ENCODE measurements at places on chromosomes 5 and 9.

DNA sequence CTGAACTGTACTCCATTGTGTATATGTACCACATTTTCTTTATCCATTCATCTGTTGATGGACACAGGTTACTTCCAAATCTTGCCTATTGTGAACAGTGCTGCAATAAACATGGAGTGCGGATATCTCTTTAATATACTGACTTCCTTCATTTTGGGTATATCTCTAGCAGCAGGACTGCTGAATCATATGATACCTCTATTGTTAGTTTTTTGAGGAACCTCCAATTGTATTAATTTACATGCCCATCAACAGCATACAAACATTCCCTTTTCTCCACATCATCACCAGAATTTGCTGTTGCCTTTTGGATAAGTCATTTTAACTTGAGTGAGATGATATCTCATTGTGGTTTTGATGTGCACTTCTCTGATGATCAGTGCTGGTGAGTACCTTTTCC is 81.8 kb upstream of the FAM120A start:
- DNase-seq, result no peak

DNA sequence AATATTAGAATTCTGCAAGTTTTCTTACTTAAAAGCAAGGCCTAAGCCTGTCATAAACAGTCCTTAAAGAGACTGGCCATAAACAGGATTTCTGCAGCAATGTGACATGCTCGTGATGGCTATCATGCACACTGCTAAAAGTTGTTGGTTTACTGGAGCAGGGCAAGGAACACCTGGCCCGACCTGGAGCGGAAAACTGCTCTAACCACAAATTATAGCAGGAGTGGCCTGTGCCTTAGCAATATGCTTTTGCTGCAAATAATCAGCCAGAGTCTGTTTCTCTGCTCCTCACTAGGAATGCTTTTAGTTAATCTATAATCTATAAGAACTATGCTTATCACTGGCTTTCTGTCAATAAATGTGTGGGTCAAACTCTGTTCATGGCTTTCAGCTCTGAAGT is 322.9 kb upstream of the RPS23 start:
- no peak for DNase-seq

DNA sequence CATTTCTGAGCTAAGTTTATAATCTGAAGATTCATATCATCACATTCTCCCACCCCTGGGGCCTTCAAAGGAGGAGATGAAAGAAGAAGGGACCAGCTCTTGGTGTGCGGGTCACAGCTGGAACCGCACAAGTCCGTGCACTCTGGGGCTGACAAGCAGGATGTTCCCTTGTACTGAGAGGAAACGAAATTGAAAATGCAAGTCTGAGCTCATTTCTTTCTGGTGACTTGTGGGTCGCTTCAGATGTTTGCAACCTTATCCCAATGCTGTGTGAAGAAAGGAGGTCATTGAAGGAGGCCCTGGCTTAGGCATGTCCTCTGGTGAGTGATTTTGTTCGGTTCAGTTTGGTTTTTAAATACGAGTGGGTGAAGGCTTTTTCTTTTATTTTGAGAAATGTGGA is 59.6 kb downstream of the C9orf152 start:
- no peak for DNase-seq

GRCh38 chr9:13033959-13034693 is 245.4 kb downstream of the MPDZ start:
- DNase-seq, result peak; percentile 84

GRCh38 chr5:76269932-76270610 is 133.0 kb upstream of the IQGAP2 start:
- no peak for DNase-seq

DNA sequence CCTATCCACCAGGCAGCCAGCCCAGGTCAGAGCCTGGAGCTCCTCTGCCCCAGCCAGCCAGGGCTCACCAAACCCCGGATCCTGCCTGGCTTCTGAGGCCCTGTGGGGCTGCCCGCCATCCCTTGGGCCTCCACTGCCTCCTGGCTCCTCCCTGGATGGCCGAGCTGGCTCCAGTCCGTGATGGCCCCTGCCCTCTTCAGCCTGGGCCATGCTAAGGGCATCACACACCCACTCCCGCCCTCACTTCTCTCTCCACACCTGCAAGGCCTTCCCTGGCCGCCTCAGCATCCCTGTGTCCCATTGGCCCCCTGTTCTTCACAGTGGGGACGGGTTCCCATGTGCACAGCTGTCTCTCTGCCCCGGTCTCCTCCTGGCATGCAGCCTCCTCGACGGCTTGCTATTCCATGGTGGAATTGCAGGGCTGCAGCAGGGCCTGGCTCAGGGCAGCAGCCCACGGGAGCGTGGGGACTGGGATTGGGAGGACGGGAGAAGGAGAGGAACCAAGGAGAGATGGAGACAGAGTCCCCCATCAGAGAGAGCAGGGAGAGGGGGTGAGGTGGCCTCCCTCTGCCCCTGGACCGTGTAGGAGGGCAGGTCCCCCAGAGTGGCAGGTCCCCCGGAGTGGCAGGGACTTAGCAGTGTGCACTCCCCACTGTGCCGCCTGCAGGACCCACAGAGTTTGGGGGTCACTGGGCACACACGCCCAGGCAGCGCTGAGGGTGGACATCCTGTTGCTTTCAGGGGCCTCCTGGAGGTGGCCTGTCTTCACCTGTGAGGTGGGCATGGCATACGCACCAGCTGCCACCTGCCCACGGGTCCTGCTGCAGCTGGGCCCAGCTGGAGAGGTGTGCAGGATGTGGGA is 16.7 kb upstream of the RNU6ATAC start:
- no peak for DNase-seq

DNA sequence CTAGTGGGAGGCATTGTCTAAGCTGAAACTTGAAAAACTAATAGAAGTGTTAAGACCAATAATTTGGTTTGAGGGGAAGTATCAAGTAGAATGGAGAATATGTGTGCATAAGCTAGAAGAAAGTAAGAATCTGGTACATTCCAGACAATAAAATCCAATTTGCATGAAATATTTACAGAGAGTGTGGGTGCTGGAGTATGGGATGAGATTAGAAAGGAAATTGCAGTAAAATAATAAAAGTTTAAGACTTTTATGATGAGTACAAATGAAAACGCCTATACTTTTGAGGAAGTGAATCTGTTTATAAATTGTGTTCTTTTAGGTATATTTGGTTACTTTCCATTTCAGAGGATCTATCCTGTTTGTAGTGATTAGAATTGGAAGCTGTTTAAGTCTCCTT is 165.4 kb upstream of the TNC start:
- no peak for DNase-seq

- peak; percentile 36 for DNase-seq
Measured at GRCh38 chr5:168706655-168707069, 127.5 kb upstream of the PANK3 start.

All from NCI-H2081 (cell line).